ENCODE measurements at places on chromosomes 13 and 19.

GRCh38 chr19:10998666-10999065 is 37.8 kb downstream of the SMARCA4 start:
- DNase-seq = no peak

GRCh38 chr13:89577301-89577700 is 1770.2 kb upstream of the MIR17HG start:
- DNase-seq = no peak

DNA sequence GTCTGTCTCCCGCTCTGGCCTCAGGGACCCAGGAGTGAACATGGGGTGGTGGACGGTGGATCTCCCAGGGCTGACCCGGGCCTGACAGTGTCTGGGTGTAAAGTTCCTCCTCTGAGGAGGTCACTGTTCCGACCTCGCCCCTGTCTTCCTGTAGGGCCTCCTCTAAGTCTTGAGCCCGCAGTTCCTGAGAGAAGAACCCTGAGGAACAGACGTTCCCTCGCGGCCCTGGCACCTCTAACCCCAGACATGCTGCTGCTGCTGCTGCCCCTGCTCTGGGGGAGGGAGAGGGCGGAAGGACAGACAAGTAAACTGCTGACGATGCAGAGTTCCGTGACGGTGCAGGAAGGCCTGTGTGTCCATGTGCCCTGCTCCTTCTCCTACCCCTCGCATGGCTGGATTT is at the start of gene SIGLEC9:
Gene SIGLEC9, plus strand, starts transcription at position 178 of the 400 bp plus-strand sequence. Its CDS starts 69 bp downstream, at position 247.
- DNase-seq = no peak

GRCh38 chr19:48635966-48636858 is 967 bp downstream of the DBP start:
- no peak for DNase-seq

- no peak for DNase-seq
Measured at GRCh38 chr19:31527443-31527842, 178.2 kb upstream of the TSHZ3 start.

- DNase-seq = no peak
Measured at GRCh38 chr13:47747901-47748300, 253.2 kb downstream of the SUCLA2 start.

DNA sequence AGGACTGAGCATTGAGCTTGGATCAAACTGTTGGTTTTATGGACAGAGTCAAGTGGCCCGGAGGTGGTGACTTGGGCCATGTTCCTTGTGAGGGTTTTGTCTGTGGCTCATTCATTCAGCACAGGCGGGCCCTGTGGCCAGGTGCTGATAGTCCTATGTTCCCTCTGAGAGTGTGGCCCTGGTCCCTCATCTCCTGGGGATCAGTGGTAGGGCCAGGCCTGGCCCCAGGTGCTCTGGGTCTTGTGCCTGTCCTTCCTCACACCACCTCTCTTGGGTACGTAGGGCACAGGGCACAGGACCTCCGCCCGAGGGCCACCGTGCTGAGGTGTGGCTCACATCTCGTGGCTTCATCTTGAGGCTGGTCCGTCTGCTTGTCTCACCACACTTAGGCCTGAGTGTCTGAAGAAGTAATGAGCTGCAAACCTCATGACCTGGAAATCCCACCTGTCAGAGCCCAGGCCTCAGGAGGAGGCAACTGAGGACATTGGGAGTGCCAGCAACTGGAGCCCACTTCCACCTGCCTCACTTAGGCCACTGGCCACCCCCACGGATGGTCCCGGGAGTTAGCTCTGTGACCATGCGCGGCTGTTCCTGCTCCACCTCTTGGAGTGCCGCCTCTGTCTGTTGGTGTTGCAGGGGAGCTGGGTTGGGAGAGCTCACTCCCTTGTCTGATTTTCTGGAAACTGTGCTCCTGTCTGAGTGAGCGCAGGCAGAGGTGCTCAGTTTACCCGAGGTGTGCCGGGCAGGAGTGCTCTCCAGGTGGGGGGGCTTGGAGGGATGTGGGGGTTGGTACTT is 53.4 kb downstream of the KDM4B start:
- peak; percentile 5 for DNase-seq

- no peak for DNase-seq
Measured at GRCh38 chr13:113648216-113648610, 9.8 kb downstream of the ATP4B start.

DNA sequence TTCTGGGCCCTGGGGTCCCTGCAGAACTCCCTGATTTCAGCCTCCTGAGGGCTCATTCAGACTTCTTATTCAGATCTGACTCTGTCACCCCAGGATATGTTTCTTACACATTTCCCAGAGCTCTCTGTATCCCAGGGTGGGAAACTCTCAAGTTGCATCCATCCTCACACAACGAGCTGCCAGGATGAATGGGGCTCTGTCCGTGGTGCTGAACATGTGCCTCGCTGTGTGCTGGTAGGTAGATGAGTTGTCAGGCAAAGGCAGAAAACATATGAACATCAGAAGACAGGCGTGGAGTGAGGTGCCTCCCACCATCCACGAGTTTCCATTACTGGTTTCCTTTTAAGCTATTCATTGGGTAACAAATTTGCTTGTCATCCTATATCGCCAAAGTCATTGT is 11.4 kb upstream of the IGFL1 start:
- DNase-seq = no peak

GRCh38 chr19:16355293-16356043 is 30.8 kb downstream of the KLF2 start:
- peak; percentile 59 for DNase-seq

DNA sequence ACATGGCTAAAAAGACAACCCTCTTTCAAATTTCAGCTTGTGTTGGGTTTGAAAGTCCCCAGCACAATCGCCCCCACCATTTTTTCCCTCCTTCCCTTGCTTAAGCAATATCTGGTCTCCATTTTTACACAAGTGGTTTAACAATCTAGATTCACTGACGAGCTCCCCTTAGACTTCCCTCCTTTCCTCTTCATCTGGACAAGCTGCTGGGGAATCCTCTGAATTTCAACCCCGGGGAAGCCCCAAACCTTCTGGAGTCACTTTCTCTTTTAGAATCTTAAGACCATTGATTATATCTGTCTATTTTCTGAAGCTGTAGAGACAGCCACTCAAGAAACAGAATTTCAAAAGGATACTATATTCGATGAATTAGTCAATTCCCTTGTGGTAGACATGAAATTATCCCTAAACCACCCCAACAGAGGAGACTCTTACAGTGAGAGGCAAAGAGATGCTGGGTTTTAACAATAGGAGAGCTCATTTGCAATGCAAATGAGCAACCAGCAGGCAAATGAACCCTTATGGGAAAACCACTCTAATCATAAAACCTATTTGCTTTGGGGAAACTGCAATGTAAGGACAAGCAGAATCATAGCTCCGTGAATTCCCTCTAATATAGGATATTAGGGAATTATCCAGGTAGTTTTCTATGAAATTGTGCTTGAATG is 78.9 kb downstream of the TEX26 start:
- no peak for DNase-seq

DNA sequence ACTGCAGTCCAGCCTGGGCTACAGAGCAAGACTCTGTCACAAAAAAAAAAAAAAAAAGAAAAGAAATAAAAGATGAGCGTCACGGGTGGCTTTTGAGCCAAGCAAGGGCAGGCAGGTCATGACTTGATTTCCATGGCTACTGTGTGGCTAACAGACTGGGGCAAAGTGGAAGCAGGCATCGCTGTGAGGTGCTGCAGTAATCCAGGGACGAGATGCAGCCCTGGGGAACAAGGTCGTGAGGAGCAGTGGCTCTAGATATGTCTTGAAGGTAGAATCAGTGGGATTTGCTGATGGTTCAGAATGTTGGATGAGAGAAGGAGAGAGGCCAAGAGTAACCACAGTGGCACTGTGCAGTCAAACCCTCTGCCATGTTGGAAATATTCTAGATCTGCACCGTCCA is 14.2 kb downstream of the HAS1 start:
- no peak for DNase-seq

All from CD4-positive, alpha-beta T cell (primary cell).